ENCODE measurements at places on chromosomes 16 and 17. TPM values are rescaled to one million over a fixed set of nuclear protein-coding genes. Genes with fewer than 3 reads are reported as not detected.

Gene CHTF18
- total RNA-seq: 4.3 TPM

Gene ACADVL
- total RNA-seq: 185 TPM

Gene GSDMA
- total RNA-seq: not detected

Gene CES5A
- total RNA-seq: not detected

Gene MAP2K3
- 23.8 TPM for total RNA-seq

Gene CNTNAP4
- total RNA-seq: not detected

Gene MYH2
- total RNA-seq: not detected

Gene CCL1
- not detected for total RNA-seq

Gene PSMC5
- 61.9 TPM for total RNA-seq

Gene CLEC19A
- total RNA-seq: not detected

Gene ZNF23
- total RNA-seq: 14.1 TPM

Gene SHISA9
- total RNA-seq: not detected

Gene GPRC5C
- 14.6 TPM for total RNA-seq

Gene ADAD2
- not detected for total RNA-seq

Gene CIBAR2
- not detected for total RNA-seq

Gene KRTAP4-9
- not detected for total RNA-seq

Gene MYO1C
- 190 TPM for total RNA-seq

Gene TMEM107
- total RNA-seq: 15.4 TPM

Gene LCAT
- 3.3 TPM for total RNA-seq

Gene KCNH4
- total RNA-seq: not detected

Gene SOX9
- total RNA-seq: 4.1 TPM

Gene NT5M
- 1.2 TPM for total RNA-seq

Gene TM4SF5
- not detected for total RNA-seq

Gene JPT1
- total RNA-seq: 78.8 TPM

Gene CACNG1
- not detected for total RNA-seq

Gene GJD3
- 3.9 TPM for total RNA-seq

Gene MYOCD
- total RNA-seq: 0.17 TPM

Gene GNAO1
- 0.26 TPM for total RNA-seq

Gene TPSD1
- not detected for total RNA-seq

Gene TPSAB1
- not detected for total RNA-seq

Gene CPPED1
- total RNA-seq: 5.6 TPM

Gene TBC1D3K
- total RNA-seq: not detected

Gene NOTUM
- 0.51 TPM for total RNA-seq

Gene KLHL10
- total RNA-seq: 0.33 TPM
